ENCODE measurements at places on chromosomes 2 and 18.

- DNase-seq, result no peak
Measured at GRCh38 chr2:100756704-100757103, 63.2 kb upstream of the NPAS2 start.

DNA sequence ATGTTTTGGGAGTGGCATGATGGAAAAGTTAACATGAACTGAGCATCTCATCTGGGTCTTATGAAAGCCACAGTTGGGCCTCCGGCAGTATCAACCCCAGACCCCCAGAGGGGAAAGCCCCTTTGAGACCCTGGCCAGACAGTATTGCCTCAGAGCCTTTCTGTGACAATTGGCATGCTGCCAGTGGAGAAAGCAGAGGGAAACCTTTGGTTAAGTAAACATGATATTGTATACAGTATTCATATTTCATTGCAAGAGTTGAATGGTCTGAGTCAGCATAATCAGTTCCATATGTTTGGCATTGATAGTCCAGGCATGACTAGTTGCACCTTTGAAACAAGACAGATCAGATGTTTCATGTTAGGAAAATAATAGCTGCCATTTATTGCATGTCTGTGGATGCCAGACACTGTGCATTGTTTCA lies 20.0 kb downstream of the MERTK start:
- no peak for DNase-seq

DNA sequence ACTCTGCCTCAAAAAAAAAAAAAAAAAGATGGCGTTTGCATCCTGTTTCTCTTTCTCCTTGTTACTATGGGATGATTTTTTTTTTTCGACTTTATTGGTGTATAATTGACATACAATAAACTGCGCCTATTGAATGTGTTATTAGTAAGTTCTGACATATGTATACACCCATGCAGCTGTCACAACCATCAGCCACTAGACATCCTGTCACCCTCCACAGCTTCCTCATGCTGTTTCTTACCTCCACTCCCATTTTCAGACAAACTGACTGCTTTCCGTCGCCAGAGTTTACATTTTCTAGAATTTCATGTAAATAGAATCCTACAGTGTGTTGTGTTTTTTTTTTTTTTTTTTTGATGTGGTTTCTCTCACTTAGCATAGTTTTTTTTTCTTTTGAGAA lies 27.9 kb downstream of the RRM2 start:
- DNase-seq, result no peak

- no peak for DNase-seq
Measured at GRCh38 chr2:217933617-217933993, 69.2 kb downstream of the TNS1 start.

DNA sequence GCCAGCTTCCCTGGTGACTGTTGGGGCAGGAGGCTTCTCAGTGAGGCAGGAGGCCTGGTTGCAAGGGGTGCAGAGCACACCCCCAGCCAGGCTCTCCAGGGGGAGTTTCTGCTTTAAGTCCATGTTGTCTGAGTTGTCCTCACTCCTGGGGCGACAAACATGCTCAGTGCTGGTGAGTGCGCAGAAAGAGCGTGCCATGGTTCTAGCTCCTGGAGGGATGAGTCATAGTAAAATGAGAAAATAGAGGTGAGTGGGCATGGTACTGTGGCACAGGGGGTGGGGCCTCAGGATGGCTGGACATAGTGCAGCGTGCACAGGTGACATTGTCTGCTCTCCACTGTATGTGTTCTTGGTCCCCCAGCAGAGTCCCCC lies 457.2 kb upstream of the HS6ST1 start:
- no peak for DNase-seq

DNA sequence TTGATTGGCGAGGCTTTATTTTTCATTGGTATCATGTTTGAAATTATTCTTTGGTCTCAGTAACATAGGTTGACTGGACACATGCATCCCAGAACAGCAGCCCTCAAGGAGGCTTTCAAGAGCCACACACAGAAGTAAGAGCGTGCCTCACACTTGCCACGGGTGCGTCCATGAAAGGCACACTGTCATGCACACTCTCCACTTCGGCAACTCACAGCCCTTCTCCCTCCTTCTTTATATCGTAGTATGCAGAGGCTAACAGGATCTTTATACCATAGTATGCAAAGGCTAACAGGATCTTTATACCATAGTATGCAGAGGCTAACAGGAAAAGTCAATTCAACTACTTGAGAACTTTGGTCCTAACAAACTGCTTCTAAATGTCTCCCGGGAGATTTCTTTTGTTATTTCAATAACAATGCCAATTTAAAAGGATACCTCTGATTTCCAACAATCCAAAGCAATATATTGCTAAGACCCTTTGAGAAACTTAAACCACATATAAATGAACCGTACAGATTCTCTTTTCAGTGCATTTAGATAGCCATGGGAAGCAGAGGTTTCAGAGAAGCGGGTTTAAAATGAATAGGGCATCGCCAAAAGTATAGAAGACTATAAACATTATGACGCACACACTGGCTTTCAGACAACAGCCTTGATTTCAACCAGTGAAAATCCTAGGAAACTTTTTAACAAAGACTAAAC lies 26.5 kb upstream of the ZNF516 start:
- no peak for DNase-seq
